CD4-positive, alpha-beta T cell treated with Interleukin-12 subunit alpha and Interleukin-12 subunit beta, for 1 hour (primary cell): ENCODE measurements at places on chromosomes 5 and 9.

DNA sequence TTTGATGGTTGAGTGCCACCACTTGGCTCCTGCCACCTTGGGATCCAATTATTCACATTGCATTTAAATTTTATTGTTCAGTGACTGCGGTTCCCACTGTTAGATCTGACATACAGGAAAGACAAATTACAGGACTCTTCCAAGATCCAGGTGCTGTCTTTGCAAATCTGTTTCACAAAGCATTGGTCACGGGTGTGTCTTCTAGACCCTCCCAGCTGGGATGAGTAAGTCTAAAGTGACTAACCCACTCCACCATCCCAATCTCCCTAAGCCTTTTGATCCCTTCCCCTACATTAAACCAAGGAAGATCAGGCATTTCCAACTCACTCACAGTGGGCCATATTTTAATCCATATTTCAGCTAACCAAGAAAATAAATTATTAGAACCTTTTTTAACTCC is 1016.3 kb upstream of the CTNND2 start:
- DNase-seq, result no peak

DNA sequence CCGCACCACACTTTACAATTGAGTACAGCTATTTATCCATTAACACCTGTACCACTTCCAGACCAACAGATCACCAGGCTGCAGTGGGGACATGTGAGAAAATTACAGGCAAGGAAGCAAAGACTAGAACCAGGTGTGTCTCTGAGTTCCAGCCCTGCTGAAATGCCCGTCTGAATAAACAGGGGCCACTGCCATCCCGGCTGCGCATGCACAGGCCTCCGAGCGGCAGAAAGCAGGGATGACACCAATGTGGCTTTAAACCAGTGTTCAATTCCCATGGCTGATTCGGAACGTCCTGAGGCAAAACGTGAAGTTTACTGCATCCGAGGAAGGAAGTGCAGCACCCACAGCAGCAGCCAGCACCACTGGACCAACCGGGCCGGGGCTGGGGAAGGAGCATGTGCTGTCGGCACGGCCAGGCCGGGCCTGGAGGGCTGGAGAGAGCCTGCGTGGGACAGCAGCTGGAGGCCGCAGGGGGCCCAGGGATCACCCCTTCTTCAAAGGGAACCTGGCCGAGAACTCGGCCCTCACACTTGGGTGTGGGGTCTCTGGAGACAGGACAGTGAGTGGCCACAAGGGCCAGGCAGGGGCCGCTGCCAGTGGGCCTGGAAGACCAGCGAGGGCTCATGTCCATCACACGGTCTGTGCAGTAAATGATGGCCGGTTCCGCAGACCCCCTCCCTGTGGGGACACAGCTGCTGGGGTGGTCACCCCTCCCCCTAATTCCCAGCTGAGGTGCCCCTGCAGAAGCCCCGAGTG is 33.0 kb upstream of the SLC12A7 start:
- DNase-seq, result no peak

DNA sequence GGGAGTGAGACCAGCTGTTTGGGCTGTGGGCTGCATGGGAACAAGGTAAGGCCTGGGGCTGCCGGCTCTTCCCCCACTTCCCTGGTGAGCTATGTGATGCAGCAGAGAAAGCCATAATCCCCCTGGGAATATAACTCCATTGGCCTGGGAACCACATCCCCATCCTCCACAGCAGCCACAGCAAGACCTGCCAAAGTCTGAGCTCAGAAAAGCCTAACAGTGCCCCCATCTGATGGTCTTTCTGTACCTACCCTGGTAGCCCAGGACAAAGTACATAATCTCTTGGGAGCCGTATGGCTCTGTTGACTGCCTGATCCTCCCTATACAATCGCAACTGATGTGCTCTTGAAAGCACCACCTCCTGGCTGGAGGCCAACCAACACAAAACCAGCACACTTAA is 432.6 kb downstream of the CDH18 start:
- DNase-seq, result no peak

DNA sequence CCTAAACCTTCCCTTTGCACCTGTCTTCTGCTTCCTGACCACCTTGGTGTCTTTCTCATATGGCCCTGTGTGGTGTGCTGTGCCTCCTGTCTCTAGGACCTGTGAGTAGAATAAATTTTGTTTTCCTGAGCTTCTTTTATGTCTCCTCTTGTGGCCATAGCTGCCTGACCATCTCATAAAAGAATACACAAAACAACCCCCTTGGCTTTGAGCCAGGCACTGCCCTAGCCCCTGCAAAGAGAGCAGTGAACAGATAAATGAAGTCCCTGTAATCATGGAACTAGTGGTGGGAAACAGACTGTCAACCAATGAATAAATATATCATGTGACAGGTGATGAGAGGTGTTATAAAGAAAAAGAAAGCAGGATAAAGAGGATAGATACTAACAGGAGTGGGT is 485.1 kb downstream of the CSNK1G3 start:
- DNase-seq, result no peak

GRCh38 chr5:168592014-168592368 is 12.8 kb upstream of the PANK3 start:
- DNase-seq, result no peak

- DNase-seq, result no peak
Measured at GRCh38 chr5:83069096-83069799, 7.9 kb downstream of the TMEM167A start.
